Natural killer cell (primary cell): ENCODE measurements at places on chromosomes 12 and 14. TPM values are rescaled to one million over a fixed set of nuclear protein-coding genes. Genes with fewer than 3 reads are reported as not detected.

DNA sequence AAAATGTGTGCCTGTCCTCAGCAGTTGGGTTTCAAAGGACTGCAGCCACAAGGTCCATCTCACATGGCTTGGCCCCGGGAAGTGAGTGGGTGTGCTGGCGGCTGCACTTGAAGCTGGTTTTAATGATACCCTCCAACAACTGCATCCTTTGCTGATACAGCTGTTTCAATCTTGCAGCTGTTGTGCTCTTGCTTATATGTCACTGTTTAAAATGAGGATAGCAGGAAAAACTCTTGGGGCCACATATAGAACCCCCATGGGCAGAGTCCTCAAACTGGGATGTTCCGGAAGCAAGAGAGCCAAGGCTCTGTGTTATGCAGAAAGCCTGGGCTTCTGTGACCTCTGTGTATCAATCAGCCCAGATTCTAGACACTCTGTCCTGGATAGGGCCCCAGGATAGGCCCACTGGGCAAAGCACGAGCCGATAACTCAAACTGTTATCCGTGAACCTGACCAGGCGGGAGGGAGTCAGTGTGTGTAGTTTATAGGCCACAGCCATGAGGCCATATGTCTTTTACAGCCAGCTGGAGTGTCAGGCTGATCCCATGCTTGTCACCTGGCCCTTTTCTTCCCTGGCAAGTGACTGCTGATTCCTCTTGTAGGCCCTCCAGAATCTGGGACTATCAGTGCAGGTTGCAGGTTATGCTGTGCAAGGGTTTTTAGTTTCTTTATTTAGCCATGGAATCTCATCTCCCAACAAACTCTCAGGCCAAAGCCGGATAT lies 74.3 kb downstream of the SSPN start:
- no peak for DNase-seq
- H3K36me3 ChIP-seq = no peaks in the 10 kb centered on the region
- peaks cover 4% of the 10 kb centered on the region for H3K4me1 ChIP-seq
- no peak overlapping the region for H3K27ac ChIP-seq
- no peak overlapping the region for H3K4me3 ChIP-seq
- no peaks in the 10 kb centered on the region for H3K27me3 ChIP-seq

- H3K4me3 ChIP-seq = no peak overlapping the region
- no peaks in the 10 kb centered on the region for H3K27me3 ChIP-seq
- DNase-seq = no peak
- no peak overlapping the region for H3K27ac ChIP-seq
Observed at GRCh38 chr14:35988972-35989690, 163.0 kb downstream of the BRMS1L start.

GRCh38 chr12:14171106-14171505 lies 189.7 kb upstream of the GRIN2B start:
- no peaks in the 10 kb centered on the region for H3K36me3 ChIP-seq
- no peak for DNase-seq
- H3K27me3 ChIP-seq = no peaks in the 10 kb centered on the region

- no peaks in the 10 kb centered on the region for H3K27me3 ChIP-seq
- no peaks in the 10 kb centered on the region for H3K36me3 ChIP-seq
- H3K4me1 ChIP-seq = no peaks in the 10 kb centered on the region
- H3K4me3 ChIP-seq = no peak overlapping the region
Observed at GRCh38 chr12:42735861-42736361, 146.4 kb upstream of the PRICKLE1 start.

GRCh38 chr12:8681129-8681884 lies 16.5 kb upstream of the RIMKLB start:
- no peak for DNase-seq
- H3K27me3 ChIP-seq = no peaks in the 10 kb centered on the region
- H3K36me3 ChIP-seq = no peaks in the 10 kb centered on the region
- no peaks in the 10 kb centered on the region for H3K4me1 ChIP-seq
- no peak overlapping the region for H3K27ac ChIP-seq
- H3K4me3 ChIP-seq = no peak overlapping the region

DNA sequence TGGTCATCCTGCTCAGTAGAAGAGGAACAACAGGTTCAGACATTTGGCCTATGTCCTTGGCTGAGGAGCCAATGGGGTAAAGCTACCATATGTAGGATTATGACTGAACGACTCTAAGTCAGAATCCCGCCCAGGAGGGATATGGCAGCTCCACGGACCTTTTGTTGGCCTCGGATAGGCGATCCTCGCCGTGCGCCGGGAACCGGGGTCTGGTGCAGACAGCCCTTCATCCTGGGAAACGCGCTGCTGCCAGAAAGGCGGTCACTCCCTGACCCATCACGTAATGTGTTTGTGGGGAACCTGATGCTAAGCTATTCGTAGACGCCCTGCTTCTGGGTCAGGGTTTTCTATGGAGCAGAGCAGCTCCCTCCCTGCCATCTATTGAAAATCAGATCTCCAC lies 178.9 kb upstream of the ALG10B start:
- peaks cover 8% of the 10 kb centered on the region for H3K27me3 ChIP-seq
- peaks cover 9% of the 10 kb centered on the region for H3K4me1 ChIP-seq
- no peak overlapping the region for H3K4me3 ChIP-seq
- H3K36me3 ChIP-seq = no peaks in the 10 kb centered on the region

DNA sequence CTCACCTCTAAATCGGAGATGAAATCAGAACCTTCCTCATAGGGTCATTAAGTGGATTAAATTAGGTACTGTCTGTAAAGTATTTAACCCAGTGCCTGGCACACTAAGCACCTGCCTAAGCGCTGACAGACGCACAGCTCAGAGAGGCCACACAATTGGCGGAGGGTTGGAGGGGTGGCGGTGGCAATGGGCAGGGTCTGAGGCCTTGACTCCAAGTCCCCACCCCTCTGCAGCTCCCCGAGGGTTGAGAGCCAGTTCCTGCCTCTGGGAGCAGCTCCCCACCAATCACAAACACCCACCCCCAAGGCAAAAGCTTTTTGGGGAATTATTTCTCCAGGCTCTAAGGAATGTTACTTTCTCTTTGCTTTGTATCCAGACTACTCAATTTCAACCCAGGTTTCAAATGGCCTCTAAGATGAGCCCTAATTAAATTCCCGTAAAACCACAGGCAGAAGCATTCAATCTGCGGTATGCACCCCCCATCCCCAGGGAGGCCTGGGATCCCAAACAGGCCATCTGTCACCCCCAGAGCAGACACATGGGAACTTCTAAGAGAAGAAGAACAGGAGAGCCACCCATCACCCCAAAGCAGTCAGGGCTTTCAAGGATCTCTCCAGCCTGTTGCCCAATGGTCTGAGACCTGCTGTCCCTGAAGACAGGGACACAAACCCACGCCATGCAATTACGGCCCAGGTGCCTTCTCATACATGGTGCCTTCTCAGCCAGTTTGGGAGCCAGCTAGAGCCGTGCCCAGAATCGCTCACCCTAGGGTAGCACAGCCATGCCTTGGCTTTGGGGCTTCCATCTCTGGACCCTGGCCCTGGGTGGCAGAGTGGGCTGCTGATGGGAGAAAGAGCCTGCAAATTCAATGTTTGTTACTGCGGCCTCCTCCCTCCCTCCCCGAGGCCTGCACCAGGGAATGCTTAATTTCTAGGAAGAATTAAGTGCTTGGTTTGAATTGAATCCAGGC lies 66.1 kb downstream of the CHGA start:
- H3K27me3 ChIP-seq = no peaks in the 10 kb centered on the region
- DNase-seq = no peak
- no peaks in the 10 kb centered on the region for H3K4me1 ChIP-seq
- no peak overlapping the region for H3K4me3 ChIP-seq

GRCh38 chr14:57352396-57353170 lies 37.8 kb upstream of the NAA30 start:
- H3K4me1 ChIP-seq = no peaks in the 10 kb centered on the region
- DNase-seq = no peak
- no peaks in the 10 kb centered on the region for H3K36me3 ChIP-seq
- H3K27me3 ChIP-seq = peaks cover under 1% of the 10 kb centered on the region

GRCh38 chr14:73718418-73719251 lies 4.5 kb upstream of the PNMA1 start:
- DNase-seq = peak; percentile 3
- H3K27me3 ChIP-seq = no peaks in the 10 kb centered on the region

- H3K27me3 ChIP-seq = no peaks in the 10 kb centered on the region
- no peaks in the 10 kb centered on the region for H3K4me1 ChIP-seq
- no peak for DNase-seq
- H3K4me3 ChIP-seq = no peak overlapping the region
- no peaks in the 10 kb centered on the region for H3K36me3 ChIP-seq
- no peak overlapping the region for H3K27ac ChIP-seq
Observed at GRCh38 chr14:99524804-99525698, 43.8 kb downstream of the CCNK start.

GRCh38 chr14:58718226-58719205 lies 80.8 kb downstream of the DACT1 start:
- H3K4me1 ChIP-seq = no peaks in the 10 kb centered on the region
- no peak overlapping the region for H3K4me3 ChIP-seq
- H3K27ac ChIP-seq = no peak overlapping the region
- no peaks in the 10 kb centered on the region for H3K27me3 ChIP-seq
- no peak for DNase-seq

DNA sequence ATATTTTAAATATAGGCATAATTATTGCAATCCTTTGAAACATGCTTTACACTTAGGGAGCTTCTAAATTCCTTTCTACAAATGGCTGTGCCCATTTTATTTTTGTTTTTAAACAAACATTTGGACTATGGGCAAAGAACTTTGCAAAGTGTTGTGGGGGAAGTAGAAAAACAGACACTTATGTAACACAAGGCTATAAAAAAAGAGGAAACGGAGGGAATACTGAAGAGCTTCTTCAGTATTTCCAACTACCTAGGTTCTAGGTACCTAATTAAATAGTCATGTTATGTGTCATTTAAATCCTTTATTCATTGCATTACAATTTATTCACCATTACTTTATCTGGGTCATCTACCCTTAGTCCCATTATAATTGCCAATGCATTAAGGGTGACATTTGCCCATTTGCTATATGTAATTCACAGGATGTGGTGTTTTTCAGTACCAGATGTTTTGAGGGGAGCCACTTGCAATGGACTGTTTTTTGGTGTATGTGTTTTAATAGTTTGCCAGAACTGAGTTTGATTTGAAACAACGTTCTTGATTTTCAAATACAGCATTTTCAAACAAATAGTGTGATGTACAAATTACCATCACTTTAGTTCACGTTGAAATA lies 1.5 kb upstream of the MSRB3 start:
- no peak for DNase-seq
- H3K4me1 ChIP-seq = peaks cover 12% of the 10 kb centered on the region
- H3K27me3 ChIP-seq = peaks cover 11% of the 10 kb centered on the region

GRCh38 chr14:63510538-63510937 lies 32.6 kb downstream of the PPP2R5E start:
- no peaks in the 10 kb centered on the region for H3K36me3 ChIP-seq
- peak overlapping the region; percentile 59 for H3K27ac ChIP-seq
- DNase-seq = peak; percentile 50
- peaks cover 29% of the 10 kb centered on the region for H3K4me1 ChIP-seq
- no peaks in the 10 kb centered on the region for H3K27me3 ChIP-seq

DNA sequence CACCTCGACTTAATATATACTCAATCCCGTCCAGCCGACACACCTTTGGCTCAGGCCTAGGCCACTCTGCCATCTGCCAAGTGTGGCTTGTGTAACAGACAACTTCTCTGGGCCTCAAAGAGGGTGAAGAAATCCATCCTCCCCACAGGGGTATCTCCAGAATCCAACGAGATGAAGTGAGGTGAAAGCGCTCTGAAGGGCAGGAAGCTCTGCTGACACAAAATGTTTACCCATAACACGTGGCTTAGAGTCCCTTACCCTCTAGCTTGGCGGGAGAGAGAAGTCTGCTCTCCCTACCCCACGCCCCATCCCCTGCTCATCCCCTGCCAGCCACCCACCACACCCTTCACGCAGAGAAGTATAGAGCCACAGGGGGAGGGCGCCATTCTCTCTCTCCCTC lies 13.0 kb downstream of the ZBTB39 start:
- peaks cover 2% of the 10 kb centered on the region for H3K36me3 ChIP-seq
- H3K4me1 ChIP-seq = peaks cover 10% of the 10 kb centered on the region
- DNase-seq = no peak
- no peak overlapping the region for H3K27ac ChIP-seq

DNA sequence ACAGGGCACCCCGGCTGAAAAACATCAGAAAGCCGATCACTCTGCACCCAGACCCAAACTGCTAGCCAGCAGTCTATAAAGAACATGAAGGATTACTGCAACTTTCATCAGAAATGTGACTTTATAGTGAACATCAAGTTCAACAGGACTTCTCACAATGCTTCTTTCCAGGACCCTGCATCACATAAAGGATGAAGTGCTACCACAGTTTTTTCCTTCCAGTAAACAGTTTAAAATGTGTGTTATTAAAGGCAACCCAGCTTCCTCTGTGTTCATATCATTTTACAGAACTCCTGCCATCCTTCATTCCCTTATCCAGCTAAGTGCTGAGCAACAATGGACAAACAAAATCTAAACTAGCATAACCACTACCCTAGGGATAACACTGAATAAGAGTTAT lies 280.3 kb upstream of the DIO2 start:
- no peak overlapping the region for H3K4me3 ChIP-seq
- H3K27ac ChIP-seq = no peak overlapping the region
- no peaks in the 10 kb centered on the region for H3K36me3 ChIP-seq
- H3K27me3 ChIP-seq = no peaks in the 10 kb centered on the region

- H3K27ac ChIP-seq = no peak overlapping the region
- no peaks in the 10 kb centered on the region for H3K36me3 ChIP-seq
- H3K27me3 ChIP-seq = no peaks in the 10 kb centered on the region
- no peak overlapping the region for H3K4me3 ChIP-seq
Observed at GRCh38 chr12:16076557-16076956, 165.4 kb downstream of the DERA start.

GRCh38 chr12:70449753-70450341 lies 83.8 kb downstream of the KCNMB4 start:
- H3K4me3 ChIP-seq = no peak overlapping the region
- DNase-seq = no peak
- H3K27me3 ChIP-seq = no peaks in the 10 kb centered on the region
- H3K27ac ChIP-seq = no peak overlapping the region
- H3K4me1 ChIP-seq = no peaks in the 10 kb centered on the region

DNA sequence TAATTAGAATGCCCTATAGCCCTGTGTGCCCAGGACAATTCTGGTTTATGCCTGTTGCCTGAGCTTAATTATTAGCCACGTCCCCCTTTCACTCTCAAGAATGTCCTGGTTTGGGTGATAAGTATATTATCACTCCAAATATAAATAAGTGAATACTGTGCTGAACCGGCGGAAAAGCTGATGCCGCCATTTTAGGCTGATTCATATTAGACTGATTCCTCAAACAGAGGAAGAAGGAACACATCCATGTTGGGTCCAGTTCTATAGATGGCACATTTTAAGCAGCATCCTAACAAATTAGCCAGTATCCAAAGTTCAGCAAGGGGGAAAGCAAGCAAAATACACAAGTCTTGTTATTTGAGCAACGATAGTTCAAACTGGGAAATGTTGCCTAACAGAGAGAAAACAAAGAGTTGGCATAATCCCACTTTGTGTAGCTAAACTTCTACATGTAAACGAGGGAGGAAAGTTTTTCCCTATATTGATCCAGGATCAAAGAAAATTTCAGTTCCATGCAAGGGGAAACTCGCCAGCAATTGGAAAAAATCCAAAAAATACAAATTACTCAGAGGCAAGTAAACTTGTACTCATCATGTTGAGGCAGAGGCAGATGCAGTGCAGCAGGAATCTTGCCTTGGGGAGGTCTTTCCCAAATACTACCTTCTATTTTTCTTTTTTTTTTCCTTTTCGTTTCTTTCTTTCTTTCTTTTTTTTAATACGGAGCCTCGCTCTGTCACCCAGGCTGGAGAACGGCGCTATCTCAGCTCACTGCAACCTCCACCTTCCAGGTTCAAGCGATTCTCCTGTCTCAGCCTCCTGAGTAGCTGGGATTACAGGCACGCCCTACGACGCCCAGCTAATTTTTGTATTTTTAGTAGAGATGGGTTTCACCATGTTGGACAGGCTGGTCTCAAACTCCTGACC lies 96.2 kb downstream of the ITPR2 start:
- H3K36me3 ChIP-seq = no peaks in the 10 kb centered on the region
- DNase-seq = no peak
- peaks cover 7% of the 10 kb centered on the region for H3K4me1 ChIP-seq
- H3K27me3 ChIP-seq = no peaks in the 10 kb centered on the region
- no peak overlapping the region for H3K4me3 ChIP-seq

RPS6KA5 gene
- total RNA-seq = 27.9 TPM

RNASE1 gene
- total RNA-seq = not detected

SRRM4 gene
- not detected for total RNA-seq

TOMM20L gene
- total RNA-seq = not detected
